ENCODE measurements at places on chromosomes 5 and 9. TPM values are rescaled to one million over a fixed set of nuclear protein-coding genes. Genes with fewer than 3 reads are reported as not detected.

The CDC20B gene
- not detected for total RNA-seq

GRCh38 chr5:179901915-179902762 is 5.6 kb downstream of the TBC1D9B start:
- no peak for DNase-seq

The GRIN1 gene
- total RNA-seq: 0.74 TPM

DNA sequence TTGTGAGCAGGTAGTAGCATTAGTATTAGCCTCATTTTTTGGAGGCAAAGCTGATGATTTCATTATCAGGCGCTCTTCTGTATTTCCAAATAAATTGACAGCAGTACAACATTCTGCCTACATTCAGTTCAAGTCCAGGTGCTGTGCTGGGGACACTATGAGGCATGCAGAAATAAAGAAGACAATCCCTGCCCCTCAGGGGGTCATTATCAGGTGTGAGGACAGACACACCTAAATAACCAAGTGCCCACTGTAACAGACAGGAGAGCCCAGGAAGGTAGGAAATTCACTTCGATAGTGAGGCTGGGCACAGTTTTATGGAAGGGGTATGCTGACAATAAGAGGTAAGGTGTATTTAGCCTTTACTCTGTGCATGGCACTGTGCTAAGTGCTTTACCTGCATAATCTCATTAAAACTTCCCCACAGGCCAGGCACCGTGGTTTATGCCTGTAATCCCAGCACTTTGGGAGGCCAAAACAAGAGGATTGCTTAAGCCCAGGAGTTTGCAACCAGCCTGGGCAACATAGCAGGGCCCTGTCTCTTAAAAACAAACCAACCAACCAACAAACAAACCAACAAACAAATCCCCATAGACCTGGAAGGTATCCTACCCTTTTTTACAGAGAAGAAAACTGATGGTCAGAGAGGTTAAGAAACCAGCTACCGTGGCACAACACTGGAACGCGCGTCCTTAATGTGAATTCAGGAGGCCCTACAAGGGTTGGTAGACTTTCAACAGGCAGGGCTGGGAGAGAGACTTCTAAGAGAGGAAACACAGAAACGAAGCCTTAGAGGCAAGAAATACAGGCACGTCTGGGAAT is 17.5 kb upstream of the GPX3 start:
- peak; percentile 82 for DNase-seq

- DNase-seq: no peak
Measured at GRCh38 chr9:120714846-120715388, 647 bp upstream of the MEGF9 start.
